Stimulated activated CD4-positive, alpha-beta T cell treated with anti-CD3 and anti-CD28 coated beads, Interleukin-2, amount 100 ng/mL, for 4 hours (primary cell): ENCODE measurements at places on chromosomes 6 and 20.

- DNase-seq: no peak
Measured at GRCh38 chr6:4910037-4910760, 93.6 kb downstream of the RPP40 start.

DNA sequence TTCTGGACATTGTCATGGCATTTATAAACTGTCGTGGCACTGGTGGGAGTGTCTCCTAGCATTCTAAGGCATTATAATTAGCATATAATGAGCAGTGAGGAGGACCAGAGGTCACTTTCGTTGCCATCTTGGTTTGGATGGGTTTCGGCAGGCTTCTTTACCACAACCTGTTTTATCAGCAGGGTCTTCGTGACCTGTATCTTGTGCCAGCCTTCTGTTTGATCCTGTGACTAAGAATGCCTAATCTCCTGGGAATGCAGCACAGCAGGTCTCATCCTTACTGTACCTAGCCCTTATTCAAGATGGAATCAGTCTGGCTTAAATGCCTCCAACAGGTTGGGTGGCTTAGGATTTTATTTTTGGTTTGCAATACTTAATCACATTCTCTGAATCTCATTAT is 142.7 kb upstream of the GGTLC1 start:
- no peak for DNase-seq

DNA sequence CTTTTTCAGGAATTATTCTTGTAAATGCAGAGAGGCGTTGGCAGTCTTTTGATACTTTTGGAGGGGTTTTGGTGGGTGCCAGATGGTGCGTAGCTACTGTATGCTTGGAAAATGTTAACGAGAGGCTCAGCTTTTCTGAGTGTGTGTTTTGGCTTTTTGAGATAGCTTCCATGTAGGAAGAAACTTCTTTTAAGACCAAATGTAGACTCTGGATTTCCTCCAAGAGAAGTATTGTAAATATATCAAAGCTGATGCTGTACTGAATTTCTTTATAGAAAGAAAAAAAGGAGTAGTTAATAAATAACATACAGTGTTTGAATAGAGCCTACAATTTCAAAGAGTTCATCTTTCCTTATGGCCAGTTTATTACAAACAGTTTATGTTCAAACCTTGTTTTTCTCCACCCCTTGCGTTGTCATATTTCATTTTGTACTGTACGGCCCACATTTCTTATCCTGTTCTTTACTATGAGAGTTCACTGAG is 16.7 kb downstream of the TIAM2 start:
- DNase-seq: no peak

DNA sequence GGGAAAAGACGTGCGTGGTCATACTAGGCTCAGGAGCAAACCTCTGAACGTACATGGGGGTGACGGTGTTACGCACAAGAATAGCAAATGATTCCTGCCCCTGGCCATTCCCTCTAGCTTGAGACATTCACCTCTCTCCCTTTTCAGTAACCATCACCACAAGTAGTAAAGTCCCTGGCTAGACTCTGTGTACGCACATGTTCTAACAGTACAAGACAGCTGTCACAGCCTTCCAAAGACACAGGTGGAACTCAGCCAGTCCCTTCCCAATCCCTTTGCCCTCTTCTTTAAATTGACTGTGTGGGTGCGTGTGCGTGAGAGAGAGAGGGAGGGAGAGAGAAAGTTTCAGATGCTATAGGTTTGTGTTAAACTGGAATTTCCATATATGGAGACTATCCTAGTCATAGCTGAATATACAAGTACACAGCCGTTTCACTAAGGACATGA is 67.3 kb downstream of the LY86 start:
- no peak for DNase-seq

- DNase-seq: no peak
Measured at GRCh38 chr20:41664584-41664983, 46.4 kb upstream of the CHD6 start.

DNA sequence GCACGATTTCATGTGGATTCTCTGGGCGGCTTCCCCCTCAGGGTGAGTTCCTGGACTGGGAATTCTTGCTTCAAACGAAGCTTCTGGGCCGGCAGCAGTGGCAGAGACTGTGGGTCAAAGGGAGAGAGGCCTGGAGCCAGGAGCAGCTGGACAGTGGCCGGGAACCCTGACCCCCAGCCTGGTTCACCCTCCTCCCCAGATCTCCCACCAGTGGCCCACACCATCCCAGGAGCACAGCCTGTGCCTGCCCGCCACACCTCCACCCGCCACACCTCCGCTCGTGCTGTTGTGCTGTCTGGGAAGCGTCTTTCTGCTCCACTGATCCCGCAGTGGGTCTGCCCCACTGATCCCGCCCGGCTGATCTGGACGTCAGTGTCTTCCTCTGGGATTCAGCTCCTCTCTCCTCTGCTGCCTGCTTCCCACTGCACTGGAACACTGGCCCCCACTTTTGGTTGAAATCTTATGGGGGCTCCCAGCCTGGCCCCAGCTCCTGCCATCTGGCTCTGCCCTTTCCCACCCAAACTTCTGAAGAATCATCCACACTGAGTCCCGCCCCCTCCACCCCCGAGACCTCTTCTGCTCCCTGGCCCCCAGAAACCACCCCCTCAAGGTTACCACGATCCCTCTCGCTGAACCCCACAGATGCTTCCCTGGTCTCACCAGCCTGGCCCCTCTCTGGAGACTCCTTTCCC is 9.8 kb downstream of the ZBP1 start:
- no peak for DNase-seq

GRCh38 chr6:30100585-30101443 is 12.1 kb downstream of the TRIM31 start:
- no peak for DNase-seq

DNA sequence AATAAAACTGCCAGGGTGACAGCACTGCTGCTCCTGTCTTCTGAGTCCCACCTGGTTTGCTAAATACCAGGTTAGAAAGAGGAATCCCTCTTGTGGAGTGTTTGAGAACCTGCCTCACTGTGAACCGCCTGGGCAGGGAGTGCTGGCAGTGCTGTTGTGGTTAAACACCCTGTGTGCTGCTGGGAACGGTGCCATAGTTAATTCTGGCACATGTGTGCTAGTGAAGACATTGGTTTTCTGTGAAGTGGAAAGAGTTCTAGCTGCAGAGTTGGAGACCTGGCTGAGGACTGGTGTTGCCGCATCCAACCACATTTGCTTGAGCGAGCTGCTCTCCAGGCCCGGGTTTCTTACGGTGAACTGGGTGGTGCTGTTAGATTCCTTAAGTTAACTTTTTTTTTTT is 72.7 kb downstream of the IGF2R start:
- no peak for DNase-seq

- no peak for DNase-seq
Measured at GRCh38 chr20:258963-259362, 1.4 kb downstream of the DEFB132 start.

DNA sequence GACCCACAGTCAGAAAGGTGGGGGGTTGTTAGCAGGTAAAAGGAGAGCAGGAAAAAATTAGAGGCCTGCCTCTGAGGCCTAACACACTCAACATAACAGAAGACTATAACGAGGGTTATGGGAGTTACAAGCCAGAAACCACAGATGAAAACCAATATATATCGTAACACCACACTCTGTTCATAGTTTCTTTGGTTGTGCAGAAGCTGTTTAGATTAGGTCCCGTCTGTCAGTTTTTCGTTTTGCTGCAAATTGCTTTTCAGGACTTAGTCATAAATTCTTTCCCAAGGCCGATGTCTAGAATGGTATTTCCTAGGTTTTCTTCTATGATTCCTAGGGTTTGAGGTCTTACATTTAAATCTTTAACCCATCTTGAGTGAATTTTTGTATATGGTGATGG is 3.7 kb upstream of the MAP3K5 start:
- DNase-seq: no peak

GRCh38 chr6:74941424-74941823 is 264.4 kb downstream of the COL12A1 start:
- no peak for DNase-seq

DNA sequence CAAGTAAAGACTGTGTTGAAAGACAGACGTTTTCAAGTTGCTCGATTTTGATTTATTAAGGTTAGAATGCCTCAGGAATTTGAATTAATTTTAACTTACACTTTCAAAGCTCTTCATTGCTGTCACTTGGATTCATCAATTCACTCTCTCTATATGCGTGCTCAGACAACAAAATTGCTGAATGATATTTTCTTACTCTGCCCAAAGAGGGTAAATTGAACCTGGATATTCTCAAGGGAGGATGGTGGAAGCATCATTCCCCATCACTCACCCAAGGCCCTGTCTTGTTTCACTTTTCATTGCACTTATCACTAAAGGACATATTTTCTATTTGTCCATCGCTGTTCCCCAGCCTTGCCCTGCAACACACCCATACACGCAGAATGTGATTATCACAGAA is 102.3 kb downstream of the PDE7B start:
- no peak for DNase-seq

- DNase-seq: no peak
Measured at GRCh38 chr6:17612048-17612447, 11.9 kb downstream of the FAM8A1 start.

GRCh38 chr20:9359561-9360308 is 154.7 kb upstream of the LAMP5 start:
- no peak for DNase-seq

GRCh38 chr20:10513931-10514575 is 78.9 kb downstream of the SLX4IP start:
- no peak for DNase-seq

DNA sequence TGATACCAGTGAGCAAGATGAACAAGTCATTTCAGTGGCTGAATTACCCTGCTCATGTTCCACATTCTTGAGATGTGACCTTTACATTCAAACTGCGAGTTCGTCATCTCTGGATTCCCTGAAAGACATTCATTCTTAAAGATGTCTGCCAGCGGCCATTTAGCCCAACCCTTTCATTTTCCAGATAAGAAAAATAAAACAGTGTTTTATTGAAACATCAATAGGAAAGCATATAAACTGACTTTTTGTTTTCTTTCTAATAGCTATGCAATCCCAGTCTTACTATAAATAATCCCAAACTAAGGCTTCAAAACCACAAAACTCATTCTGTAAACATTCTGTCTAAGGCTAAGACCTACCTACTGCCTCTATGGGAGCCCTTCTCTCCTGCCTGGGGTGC is 134.0 kb downstream of the SAMD5 start:
- no peak for DNase-seq

- DNase-seq: no peak
Measured at GRCh38 chr6:124355146-124355545, 551.5 kb downstream of the NKAIN2 start.

DNA sequence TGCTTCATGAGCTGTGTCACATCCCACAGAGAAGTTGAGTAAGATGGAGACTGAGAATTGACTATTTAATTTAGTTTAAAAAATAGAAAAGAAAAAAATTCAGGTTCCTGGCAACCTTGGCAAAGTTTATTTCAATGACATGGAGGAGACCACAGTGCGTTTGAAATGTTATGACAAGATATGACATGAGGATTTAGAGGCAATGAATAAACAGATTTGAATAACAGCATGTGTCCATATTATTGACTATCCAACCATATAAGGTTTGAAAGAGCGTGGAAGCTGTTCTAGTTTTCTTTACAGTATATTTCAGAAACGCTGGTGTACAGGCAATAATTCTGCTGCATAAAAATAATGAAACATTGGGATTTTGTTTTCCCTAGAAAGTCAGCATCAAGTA is 303.9 kb downstream of the SMOC2 start:
- no peak for DNase-seq

GRCh38 chr6:130560231-130560630 is 194.4 kb downstream of the TMEM200A start:
- DNase-seq: no peak

DNA sequence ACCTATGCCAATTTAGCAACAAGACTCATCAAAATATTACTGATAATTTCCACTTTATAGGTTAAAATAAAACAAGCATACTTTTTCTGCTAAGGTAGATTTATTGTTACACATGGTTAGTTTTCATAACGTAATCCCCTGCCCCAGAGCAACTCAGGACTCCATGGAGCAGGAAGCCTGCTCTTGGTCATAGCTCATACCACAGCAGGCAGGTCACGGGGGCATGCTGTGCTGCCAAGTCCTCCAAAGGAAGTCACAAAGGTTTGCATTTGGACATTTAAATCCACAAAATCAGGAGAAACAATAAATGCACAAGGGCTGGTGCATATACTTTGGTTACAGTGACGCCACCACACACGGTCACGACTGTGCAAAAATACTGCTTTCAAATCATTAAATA is 12.5 kb downstream of the GZF1 start:
- DNase-seq: no peak

DNA sequence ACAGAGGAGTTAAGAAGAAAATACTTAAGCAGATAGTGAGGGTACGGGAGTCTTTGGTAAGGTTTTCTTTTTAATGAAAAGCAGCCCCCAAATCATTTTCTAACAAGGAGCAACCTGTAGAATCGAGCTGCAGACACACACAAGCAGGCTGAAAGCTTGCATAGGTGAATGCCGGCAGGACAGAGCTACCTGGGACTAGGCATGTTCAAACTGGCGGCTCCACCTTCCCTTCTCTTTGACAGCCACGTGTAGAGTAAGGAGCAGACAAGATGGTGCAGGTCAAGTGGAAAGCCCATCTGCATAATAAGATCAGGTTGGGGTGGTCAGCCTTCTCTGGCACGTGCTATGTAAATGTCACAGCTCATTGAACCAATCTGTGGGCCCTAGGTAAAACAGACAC is 1292.4 kb downstream of the EPHA7 start:
- DNase-seq: no peak

DNA sequence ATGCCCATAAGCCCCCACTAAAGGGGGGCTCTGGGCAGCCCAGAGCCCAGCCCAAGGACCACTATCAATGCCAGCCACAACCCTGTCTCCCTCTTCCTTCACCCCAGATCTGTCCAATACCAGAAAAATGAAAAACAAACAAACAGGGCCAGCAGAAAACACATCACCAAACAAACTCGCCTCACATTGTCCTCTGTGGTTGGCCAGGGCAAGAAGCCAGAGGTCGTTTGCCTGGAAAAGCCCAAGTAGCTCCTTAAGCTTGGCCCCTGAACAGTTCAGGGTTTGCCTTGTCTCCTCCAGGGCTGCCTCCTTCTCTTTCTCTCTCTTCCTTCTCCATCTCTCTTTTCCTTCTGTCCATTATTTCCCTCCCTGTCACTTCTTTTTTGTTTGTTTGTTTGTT is 10.1 kb upstream of the SCUBE3 start:
- no peak for DNase-seq

DNA sequence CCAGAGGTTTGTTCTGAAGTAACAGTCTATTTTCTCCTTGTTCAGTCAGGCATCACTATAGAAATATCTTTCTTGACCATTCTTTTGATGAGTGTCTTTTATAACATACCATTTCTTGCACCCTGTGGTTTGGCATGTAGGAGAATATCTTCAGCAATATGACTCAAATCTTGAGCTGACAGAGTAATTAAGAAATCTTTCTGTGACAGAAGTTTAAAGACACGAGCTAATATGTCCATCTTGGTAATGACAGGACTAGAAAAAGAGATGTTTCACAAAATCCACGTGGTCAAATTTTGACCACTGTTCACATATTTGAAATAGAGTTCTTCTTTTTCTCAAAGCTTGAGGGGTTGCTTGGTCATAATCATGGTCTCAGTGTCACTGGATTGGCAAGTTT is 149.9 kb downstream of the MYB start:
- no peak for DNase-seq

DNA sequence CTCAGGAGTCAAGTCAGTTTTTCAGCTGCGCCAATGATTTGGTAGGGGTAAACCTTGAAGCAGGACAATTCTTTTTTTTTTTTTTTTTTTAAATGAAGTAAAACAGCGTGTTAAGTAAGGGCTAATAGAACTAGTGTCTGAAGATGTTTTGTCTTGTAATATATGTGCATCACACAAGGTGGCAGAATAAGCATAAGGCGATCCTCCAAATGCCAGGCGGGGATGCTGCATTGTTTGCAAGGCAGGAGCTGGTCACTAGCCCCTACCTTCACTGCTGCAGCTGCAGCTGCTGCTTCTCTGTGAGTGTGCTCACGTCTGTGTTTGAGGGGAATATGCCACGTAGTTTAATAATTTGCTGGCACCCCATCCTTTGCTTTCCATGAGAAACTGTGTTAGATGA is 272.7 kb upstream of the MAP3K7 start:
- no peak for DNase-seq
